Central memory CD8-positive, alpha-beta T cell (primary cell): ENCODE measurements at places on chromosomes 16 and 17.

GRCh38 chr16:53057658-53058057 lies 2.9 kb downstream of the CHD9 start:
- no peak for DNase-seq

- DNase-seq, result no peak
These were observed 7.1 kb downstream of the NXPH3 start for GRCh38 chr17:49582789-49583188.

GRCh38 chr16:83343935-83344366 lies 463.8 kb upstream of the HSBP1 start:
- no peak for DNase-seq

GRCh38 chr16:85171759-85172454 lies 59.6 kb upstream of the CIBAR2 start:
- DNase-seq, result no peak

GRCh38 chr17:80422981-80423380 lies 8.0 kb downstream of the ENDOV start:
- DNase-seq, result no peak

DNA sequence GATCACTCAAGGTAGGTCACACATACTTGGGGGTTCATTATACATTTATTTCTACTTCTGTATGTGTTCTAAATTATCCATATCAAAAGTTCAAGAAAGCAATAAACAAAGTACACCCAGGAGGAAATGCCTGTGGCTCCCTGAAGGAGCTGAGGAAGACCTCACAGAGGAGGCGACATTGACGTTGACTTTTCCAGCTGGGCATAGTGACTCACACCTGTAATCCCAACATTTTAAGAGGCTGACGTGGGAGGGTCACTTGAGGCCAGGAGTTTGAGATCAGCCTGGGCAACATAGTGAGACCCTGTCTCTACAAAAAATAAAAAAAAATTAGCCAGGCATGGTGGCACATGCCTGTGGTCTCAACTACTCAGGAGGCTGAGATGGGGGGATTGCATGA lies 16.3 kb downstream of the ITGAD start:
- DNase-seq, result no peak
